ENCODE measurements at places on chromosomes 1 and 21.

GRCh38 chr1:15299179-15299578 is 52.2 kb downstream of the FHAD1 start:
- DNase-seq: no peak

GRCh38 chr1:28971980-28972771 is 57.8 kb downstream of the EPB41 start:
- DNase-seq: peak; percentile 95

DNA sequence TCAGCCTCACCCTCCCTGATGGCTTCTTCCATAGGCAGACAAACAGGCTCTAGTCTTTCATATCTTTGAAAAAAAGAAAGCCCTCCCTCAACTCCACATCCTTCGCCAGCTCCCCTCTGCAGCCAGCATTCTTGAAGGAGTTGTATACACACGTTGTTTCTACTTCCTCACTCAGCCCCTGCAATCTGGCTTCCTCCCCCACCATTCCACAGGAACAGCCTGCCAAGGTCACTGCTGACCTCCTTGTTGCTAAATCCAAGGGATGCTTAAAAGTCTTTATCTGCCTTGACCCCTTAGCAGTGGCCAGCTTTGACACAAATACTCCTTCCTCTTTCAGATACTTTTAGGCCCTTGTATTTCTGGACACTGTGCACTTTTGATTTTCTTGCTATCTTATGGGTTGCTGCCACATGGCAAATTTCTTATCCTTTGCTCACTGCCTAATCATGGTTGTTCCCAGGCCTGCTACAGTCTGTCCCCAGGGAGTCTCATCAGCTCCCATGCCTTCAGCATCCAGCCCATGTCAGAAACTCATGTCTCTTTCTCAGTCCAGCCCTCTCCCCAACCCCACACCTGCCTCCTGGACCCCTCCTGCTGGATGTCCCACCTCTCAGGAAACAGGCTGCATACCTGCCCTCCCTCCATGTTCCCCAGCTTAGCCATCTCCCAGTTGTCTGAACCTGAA is 8.3 kb downstream of the FAM229A start:
- peak; percentile 34 for DNase-seq

- no peak for DNase-seq
Observed at GRCh38 chr1:203629016-203629506, 2.4 kb downstream of the ATP2B4 start.

DNA sequence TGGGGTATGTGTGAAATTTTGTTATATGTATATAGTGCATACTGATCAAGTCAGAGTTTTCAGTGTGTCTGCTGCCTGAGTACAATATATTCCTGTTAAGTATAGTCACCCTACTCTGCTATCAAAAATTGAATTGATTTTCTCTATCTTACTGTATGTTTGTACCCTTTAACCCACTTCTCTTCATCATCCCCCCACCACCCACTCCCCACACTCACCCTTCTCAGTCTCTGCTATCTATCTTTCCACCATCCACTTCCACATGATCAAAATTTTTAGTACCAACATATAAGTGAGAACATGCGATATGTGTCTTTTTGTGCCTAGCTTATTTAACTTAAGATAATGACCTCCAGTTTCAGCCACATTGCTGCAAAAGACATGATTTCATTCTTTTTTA is 4.2 kb downstream of the LY9 start:
- DNase-seq: no peak

GRCh38 chr1:27303509-27303908 is 18.5 kb upstream of the TMEM222 start:
- DNase-seq: no peak

- DNase-seq: no peak
Observed at GRCh38 chr1:118184739-118185083, 317 bp downstream of the SPAG17 start.

- peak; percentile 73 for DNase-seq
Observed at GRCh38 chr1:192904438-192904895, 95.6 kb downstream of the RGS2 start.

DNA sequence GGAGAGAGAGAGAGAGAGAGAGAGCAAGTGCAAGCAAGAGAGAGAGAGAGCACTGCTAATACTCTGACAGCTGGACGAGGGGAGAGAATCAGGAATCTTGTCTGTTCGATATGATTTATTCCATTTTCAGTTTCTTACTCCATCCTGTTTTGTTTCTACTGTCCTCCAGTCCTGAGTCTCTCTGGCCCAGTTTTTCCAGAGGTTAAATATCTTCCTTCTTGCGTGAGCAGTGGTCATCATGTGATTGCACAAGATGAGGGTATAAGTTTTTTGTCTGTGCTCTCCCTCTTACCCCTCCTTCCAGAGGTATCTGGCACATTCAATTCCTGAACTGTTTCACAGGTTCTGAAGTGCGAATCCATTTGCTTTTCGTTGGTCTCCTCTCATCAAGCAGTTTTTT is 16.8 kb downstream of the UBE2U start:
- no peak for DNase-seq

DNA sequence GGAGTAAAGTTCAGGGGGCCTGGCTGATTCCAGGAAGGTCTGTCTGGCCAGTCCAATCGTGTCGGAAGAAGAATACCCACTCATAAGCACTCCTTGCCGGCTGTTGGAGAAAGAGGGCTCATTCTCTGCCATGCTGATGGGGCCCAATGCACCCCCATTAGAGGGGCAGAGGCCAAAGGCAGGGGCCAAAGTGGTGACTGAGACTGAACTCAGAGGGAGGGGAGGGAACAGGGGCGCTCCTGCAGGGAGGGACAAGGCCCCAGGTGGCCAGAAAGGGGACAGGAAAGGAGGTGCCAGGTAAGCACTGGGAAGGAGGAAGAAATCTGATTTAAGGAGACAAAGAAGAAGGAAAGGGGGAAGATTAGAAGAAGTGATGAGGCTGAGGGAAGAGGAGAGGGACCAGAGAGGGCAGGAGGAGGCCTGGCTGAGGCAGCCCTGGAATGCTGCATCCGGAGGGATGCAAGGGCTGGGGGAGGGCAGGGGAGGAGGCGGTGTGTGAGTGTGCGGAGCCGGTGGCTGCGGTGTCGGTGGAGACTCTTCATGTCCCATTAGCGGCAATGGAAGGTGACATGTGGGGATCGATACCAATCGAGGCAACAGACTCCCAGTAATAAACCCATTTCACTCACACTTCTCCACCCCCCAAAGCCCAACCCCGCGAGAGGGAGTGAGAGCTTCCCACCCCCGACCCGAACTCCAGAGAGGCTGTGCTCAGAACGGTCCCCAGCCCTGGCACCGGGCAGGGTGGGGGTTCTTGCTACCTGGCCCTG is 12.0 kb upstream of the ETV3L start:
- DNase-seq: no peak

DNA sequence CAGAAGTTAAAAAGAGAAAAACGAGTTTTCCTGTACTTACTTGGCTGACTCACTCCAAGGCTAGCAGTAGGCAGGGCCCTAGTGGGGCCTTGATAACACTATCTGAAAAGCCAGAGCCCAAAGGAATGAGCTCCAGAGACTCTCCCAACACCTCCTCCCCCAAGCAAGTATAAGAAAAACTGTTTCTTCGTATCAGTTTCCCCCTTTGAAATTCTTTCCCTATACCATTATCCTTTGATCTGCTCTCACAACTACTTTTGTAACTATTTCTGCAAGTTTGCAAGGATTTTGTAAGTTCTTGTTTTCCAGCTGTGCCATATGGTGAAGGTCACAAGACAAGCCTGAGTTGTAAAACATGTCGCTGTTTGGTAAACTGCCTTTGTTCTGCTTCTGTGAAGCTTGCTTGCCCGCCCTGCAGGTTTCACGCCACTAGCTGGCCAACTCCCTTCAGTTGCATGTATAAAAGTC is 36.5 kb upstream of the KCNJ15 start:
- DNase-seq: no peak

DNA sequence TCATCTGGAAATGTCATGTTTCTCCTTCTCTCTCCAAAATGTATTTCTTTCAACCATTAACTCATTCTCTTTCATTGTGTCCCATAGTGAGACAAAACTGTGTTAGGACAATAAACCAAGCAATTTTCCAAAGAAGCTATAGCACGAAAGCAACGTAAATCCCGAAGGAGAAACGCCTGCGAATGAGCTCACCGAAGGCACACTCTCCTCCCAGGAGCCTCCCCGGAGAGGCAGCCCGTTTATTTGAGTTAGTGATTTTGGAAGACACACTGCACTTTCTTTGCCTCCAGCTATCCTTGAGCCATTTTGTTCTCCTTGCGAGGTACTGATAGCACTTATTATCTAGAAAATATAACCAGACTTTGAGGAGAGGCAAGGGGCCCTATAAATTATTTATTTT is 41.2 kb downstream of the RSPH1 start:
- DNase-seq: no peak

DNA sequence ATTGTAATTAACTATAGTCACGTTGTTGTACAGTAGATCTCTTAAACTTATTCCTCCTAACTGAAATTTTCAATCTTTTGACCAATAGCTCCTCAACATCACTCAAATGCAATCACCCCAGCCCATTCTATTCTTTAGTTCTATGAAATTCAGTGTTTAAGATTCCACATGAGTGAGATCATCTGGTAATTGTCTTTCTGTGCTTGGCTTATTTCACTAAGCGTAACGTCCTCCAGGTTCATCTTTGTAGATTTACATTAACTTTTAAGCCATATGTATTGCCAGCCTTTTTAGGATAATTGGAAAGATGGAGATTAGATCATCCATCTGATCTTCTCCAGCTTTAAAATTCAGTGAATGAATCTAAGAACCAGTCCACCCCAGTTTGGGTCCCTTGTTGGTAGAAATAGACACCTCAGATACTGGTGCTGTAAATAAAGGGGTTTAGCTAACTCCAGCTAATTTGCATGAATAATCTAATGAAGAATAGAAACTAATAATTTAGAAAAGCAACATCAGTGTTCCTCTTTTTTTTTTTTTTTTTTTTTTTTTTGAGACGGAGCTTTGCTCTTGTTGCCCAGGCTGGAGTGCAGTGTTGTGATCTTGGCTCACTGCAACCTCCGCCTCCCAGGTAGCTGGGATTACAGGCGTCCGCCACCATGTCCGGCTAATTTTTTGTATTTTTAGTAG is 7.0 kb downstream of the S100A10 start:
- peak; percentile 52 for DNase-seq

- DNase-seq: no peak
Observed at GRCh38 chr1:70222716-70223235, 1.6 kb downstream of the SRSF11 start.

DNA sequence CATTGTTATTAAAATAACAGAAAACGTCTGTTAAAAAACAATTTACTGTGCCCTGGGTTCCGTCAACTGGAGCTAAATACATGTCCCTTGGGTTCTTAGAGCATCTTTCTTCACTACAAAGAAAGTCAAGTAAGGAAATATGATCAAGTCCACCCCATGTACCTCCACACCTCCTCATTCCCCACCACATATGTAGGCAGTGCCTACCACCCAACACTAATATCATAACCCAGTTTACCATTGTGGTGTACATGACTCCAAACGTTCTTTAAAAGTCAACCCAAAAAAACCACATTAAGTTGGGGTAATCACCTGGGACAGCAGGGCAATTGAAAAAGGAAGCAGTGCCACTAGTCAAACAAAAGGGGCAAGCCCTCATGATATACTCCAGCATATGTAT is 7.8 kb upstream of the LRRC52 start:
- DNase-seq: no peak

DNA sequence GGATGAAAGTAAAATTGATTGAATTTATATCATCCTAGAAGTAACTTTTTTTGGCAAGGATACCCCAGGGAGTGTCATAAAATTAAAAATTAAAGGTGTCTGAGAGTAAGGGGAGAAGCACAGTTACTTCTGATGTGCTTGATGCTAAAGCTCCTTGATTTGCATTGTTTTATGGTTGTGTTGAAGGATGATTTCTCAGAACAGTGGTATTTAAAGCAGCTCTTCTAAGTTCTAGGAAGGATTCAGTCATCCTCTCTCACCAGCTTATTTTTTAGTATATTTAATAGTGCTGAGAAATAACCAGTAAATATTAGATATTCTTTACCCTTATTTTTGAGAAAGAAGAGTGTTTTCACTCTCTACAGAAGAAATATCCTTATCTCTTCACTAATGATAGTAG is 93.0 kb downstream of the FGGY start:
- DNase-seq: no peak

DNA sequence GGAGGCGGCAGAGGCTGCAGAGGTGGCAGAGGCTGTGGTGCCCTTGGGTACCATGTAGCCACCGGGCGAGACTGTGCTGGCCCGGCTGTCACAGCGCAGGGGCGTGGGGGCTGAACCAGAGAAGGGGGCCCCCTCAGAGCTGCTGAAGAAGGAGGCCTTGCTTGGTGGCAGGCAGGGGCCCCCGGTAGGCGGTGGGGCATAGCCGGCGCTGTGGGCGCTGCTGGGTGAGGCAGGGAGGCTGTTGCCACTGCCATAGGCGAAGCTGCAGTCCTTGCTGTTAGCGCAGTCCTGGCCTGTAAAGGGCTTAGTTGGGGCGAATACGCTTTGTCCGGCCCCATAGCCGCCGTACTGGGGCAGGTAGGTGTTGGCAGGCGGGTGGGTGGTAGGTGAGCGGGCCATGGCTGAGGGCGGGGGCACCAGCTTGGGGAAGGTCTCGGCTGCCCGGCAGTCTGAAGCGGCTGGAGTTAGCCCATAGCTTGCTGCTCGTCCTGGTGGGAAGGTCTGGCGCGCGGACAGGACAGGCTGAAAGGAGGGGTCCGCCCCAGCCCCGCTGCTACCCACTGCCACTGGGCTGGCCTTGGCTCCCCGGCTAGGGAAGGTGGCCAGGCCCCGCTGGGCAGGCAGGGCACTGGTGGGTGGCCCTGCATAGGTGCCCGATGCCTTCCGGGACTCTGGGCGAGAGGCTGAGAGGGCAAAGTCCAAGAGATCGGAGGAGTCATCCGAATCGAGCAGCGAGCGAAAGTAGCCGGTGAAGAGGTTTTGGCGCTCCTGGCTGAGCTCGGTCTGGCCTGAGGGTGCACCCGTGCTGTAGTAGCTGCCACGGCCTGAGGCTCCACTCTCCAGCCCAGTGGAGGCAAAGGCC is 54.9 kb downstream of the AHDC1 start:
- DNase-seq: no peak

DNA sequence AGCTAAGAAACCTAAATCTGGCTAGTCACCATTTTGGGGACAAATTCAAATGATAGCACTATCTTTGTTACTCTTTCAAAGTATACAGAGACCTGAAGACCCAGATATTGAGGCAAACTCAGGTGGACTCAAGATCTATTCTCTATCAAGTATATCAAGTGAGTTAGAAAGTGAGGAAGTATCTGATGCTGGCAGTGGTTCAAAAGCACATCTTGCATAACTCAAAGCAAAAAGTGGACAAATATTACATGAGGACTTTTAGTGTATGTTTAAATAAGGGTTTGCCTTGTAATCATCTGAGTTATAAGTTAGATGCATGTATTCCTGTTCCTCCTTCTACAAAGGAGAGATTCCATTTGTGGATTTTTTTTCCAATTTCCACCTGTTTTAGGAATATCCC is 338.4 kb downstream of the DISC1 start:
- DNase-seq: no peak

DNA sequence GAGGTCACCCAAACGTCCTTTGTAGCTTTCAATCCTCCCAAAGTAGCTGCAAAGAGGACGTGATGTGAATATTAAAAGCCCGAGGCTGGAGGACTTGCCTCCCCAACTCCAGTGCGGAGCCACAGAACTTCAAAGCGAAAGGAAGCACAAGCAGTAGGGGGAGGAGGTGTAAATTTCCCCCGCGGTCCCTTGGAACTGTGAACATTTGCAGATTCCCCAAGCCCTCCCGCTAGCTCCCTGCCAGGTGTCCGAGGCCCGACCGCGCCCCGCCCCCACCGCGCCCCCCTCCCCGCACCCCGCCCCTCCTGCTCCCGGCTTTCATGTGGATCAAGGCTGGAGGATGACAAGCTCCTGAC is 41.5 kb upstream of the HAO2 start:
- peak; percentile 7 for DNase-seq

GRCh38 chr21:45892156-45892915 is 89.2 kb upstream of the COL6A1 start:
- no peak for DNase-seq

GRCh38 chr1:178031856-178032320 is 62.0 kb upstream of the RASAL2 start:
- DNase-seq: peak; percentile 87
